Cortex of kidney (tissue), 1 donor: ENCODE measurements at places on chromosomes 3 and 15.

- no peak for DNase-seq
These were observed 38.9 kb upstream of the IREB2 start for GRCh38 chr15:78399091-78399490.

- DNase-seq = no peak
These were observed 39.9 kb upstream of the PRTG start for GRCh38 chr15:55782901-55783300.

GRCh38 chr3:189652042-189652441 is 20.9 kb downstream of the TP63 start:
- no peak for DNase-seq

- DNase-seq = no peak
These were observed 352.6 kb downstream of the NLGN1 start for GRCh38 chr3:173750095-173750494.

DNA sequence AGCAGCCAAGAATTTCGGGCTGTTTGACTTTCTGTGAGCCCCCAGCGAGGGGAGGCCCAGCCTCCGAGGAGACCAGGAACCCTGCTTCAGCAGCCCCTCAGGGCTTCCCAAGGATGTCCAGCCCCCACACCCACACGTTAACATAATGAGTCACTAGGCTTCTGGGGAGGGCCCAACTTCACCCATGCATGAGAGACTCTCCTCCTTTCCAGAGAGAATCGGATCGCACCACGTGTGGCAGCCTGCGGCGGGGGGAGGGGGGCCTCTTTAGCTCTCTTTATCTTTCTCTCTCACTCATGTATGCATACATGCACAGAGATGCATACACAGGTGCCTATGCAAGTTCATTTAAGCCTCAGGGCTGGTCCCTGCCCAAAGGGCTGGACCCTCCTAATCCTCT is 3.1 kb upstream of the AP2M1 start:
- DNase-seq = no peak

DNA sequence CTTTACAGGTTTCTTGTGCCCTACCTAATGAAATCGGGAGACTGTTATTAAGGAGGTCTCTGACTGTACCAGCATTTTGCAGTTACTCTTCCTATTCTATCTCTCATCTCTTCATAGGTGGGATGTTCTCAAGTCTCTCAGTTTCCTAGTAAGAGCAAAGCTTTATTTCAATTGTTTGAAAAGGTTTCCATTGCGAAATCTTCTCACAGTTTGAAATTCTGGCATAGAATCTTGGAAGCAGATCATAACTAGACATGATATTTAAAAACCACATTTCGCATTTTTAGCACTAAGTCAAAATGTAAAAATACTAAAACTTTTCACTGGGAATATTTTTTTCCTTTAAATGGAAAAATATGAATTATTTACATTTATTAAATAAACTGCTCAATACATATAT is 1311.4 kb downstream of the ROBO2 start:
- no peak for DNase-seq

- DNase-seq = no peak
These were observed 73.8 kb downstream of the TLE3 start for GRCh38 chr15:70023769-70024491.

GRCh38 chr3:172953571-172953970 is 187.5 kb downstream of the SPATA16 start:
- no peak for DNase-seq

DNA sequence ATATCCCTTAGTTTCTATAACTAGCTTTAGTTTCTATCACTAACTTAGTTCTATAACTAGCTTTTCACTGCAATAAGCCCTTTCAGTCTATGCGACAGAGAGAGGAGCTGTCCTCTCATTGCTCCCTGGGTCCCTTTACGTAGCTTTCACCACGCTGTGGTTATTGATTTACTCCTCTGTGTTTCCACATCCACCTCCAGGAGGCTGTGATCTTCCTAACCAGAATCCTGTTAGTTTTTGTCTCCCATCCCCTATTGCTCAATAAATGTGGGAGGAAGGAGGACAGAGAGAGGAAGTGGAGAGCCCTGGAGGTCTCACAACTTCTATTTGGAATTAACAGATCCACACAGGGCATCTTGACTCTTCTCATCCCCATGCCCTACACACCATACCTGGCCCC is 1036.1 kb downstream of the MCTP2 start:
- DNase-seq = no peak

GRCh38 chr3:141544697-141545096 is 57.9 kb downstream of the RASA2 start:
- no peak for DNase-seq

DNA sequence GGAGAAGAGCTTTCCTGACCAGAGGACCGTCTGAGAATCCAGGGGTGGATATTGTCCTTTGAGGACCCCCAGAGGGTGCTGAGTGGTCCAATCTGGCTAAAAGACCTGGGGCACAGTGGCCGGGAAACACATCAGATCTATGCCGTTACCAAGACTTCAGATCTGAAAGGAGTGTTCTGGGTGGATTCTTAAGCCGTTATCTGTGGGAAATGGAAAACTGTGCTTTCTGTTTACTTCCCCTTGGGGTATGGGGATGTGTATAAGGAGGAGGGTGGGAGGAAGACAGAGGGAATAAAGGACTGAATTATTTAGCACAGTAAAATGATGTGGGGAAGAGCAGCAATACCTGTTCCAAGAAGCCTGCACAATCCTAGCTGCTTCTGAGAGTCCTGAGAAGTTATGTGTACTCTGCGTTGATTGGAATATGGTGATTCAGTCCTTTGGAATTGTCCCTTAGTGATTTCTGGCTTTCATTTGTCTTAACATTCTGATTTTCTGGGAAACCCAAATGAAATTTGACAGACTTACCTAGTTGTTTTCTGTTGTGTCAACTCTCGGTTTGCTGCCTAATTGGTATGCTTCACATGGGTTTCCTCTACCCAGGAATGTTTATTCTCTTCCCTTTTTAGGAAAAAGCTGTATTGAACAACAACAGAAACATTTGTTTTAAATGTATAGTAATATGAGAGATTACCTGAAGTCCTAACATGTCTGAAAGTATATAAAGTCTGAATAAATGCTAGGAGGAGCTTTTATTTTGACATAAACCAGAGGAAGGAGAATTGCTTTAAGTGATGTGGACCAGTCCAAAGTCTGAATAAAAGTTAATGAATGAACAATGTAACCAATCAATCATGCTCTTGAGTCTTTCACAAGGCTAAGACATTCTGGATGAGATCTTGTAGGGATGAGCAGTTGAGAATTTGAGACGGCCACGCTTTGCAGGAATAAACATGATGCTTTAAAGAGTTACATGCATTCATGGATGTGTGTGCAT is 427.1 kb upstream of the C2CD4B start:
- DNase-seq = no peak

DNA sequence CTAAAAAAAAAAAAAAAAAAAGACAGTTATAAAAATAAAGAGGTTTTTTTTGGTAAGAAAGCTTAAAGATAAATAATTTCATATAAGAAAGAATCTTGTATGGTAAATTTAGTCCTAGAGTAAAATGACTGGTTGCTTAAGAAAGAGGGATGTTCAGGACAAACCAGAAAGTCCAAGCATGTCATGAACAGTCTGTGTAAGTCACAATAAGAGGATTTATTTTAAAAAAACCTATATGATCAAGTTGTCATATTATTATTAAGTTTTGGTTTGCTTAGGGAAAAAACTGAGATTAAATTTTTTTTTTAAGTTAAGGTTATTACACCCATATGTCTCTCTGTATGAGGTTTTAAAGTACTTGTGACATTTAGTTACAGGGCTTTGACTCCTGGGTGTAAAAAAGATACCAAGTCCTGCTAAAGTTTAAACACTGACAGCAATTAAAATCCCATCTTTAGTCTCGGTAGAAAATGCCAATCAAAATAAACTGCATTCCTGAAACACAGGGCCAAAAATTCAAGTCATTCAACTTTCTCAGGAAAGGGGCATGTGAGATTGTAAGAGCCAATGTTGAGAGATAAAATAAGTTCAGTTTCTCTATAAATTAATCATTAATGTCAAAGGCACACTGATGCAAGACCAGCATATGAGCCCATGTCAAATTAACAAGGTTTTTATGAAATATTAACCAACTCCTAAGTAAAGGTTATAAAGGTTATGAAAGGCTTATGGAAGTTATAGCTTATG is 8.5 kb upstream of the BDH1 start:
- DNase-seq = no peak

DNA sequence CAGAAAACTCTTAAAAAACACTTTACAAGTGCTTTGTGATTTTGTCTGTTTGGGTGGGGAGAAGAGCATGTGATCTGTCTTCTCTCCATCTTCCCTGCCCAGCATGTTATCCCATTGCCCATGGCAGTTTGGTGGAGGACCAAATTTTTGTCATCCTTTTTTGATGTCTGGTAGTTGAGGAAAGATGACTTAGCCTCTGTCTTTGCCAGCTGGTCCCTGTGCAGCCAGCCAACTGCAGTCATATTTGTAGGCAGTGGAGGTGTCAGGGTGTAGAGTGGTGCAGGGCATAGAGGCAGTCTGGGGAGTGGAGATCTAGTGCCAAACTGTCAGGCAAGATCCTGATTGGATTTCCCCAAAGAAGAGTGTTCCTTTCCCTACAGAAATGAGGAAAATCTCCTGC is 40.7 kb downstream of the GASK1A start:
- DNase-seq = no peak

GRCh38 chr3:103818800-103819199 is 1384.0 kb downstream of the ZPLD1 start:
- DNase-seq = no peak

GRCh38 chr3:37068031-37068430 is 74.7 kb downstream of the MLH1 start:
- no peak for DNase-seq

DNA sequence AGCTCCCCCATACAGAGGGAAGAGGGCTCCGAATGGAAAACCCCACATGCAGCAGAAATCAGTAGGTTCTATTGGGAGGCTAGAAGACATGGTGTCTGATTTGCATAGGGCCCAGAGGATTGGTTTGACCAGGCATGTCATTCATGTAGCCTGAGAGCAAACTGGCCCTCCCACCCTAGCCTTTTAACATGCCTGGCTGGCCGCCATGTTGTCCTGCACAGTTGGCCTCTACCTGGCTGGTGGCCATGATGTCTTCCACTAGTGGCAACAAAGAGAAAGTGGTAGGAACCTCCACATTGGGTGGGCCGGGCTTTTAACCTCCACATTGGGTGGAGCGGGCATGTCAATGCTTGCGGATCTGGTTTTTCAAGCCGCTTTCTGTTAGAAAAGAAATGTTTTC is 312.1 kb downstream of the TAFA4 start:
- no peak for DNase-seq

- DNase-seq = no peak
These were observed 40.1 kb upstream of the MTMR10 start for GRCh38 chr15:31031471-31032067.

DNA sequence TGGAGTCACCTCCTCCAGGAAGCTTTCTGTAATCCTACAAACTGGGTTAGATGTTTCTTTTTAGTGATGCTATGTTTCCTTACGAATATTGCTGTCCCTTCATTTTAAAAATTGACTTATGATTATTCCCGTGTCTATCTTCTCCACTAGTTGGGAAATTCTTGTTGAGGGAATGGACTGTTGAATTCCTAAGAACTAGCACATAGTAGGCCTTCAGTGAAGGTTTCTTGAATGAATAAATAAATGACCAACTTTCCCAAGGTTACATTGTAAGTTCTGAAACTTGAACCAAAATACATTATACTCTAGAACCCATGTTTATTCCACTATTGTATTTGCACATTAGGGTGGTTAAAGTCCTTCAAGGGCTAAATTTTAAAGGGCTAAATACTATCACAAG is 812 bp upstream of the IL20RB start:
- DNase-seq = no peak

- DNase-seq = no peak
These were observed 6.9 kb downstream of the LRRC2 start for GRCh38 chr3:46559091-46559704.

- no peak for DNase-seq
These were observed 10.0 kb upstream of the USP3 start for GRCh38 chr15:63494408-63494807.

- no peak for DNase-seq
These were observed 125.6 kb downstream of the VPS8 start for GRCh38 chr3:184937611-184938010.

DNA sequence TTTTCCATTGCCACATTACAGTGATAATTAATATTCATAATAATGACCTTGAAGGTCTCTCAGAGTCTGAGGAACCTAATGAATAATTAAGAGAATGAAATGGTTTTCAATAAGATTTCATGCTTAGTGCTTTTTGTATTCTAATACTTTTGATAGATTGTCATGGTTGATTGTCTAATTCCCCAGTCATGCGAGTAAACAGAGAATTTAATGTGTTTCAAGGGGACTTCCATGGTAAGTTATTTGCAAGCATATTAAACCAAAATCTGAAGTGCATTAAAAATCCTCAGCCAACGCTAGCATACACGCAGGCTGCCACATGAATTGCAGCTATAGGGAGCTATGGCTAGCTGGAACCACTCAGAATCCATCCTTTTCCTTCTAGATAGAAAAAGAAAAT is 18.9 kb upstream of the ANO10 start:
- no peak for DNase-seq

- no peak for DNase-seq
These were observed 3.2 kb downstream of the CTDSPL start for GRCh38 chr3:37864904-37865303.

GRCh38 chr3:181808053-181808452 is 96.3 kb downstream of the SOX2 start:
- DNase-seq = no peak

GRCh38 chr15:91922646-91923547 is 69.4 kb downstream of the SLCO3A1 start:
- no peak for DNase-seq

DNA sequence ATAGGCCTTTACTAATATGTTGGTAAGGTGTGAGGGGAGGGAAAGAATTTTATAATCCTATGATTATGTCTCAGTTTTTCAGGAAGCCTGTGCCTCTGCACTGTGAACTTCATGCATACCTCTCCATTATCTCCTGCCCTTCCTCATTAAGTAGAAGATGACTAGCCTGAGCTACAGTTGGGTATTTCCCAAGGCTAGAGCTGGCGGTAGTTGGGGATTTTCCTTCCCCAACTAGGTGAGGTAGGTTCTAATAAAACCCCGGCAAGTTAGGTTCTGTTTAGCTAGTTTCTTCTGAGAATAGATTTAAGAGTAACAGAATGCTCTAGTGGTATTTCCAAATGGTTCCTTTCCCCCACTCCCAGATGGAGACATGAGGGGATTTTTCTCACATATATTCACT is 414.5 kb downstream of the GRM7 start:
- no peak for DNase-seq

DNA sequence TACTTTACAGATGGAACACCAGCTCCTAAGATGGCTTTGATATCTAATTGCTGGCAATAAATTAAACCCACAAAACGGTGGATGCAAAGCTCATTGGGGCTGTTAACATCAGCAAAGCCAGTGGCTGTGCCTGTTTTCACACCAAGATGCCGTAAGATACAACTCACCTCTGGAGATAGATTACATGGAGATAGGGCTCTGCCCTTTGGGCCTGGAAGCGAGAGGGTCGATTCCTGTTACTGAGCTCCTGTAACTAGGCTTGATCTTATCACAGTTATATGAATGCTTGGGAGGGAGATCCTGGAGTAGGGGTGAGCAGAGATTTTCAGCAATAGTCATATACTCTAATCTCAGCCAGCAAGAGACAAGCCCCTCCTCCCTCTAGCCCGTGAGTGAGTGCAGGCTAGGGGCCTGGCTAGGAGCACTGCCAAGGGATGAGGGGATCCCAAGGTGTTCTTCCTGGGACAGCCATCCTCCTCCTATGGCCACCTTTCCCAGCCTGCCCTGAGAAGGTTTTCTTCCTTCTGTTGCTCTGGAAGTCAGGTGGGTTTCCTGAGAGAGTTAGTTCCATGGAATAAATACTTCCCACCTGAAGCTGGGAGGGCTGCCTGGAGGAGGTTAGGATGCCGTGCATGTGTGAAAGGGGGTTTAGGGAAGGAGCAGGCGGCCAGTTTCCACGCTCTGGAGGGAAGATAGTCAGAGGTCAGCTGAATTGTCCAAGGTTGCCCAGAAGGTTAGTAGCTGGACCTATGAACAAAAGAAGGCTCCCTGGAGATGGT is 18.1 kb upstream of the DOCK3 start:
- DNase-seq = no peak
